ENCODE measurements at places on chromosomes 1 and 21.
A peak's percentile ranks its signal among the peaks of the same experiment; 100 is the strongest.

DNA sequence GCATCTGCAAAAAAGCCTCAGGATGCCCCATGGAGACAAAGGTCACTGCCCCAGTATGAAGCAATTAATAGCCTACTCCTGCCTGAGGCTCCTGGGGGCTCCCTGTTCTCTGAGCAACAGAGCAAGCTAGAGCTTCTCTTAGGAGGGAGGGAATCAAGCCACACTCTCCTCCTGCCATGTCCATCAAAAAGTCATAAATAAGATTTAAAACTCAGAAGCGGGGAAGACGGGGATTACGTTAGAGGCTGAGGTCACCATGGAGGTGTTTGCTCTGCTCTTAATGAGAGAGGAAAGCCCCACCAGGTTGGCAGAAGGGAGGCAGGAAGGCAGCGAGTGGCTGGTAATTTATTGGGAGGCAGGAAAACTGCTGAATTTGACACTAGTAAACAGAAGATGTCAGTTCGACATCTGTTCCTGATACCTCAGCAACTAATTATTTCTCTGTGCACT, 98.4 kb upstream of the TNR start:
- no peak for DNase-seq

- no peak for DNase-seq
Measured at GRCh38 chr1:55707196-55707595, 492.0 kb upstream of the USP24 start.

GRCh38 chr1:234611847-234612351, 1.9 kb upstream of the IRF2BP2 start:
- no peak for DNase-seq

DNA sequence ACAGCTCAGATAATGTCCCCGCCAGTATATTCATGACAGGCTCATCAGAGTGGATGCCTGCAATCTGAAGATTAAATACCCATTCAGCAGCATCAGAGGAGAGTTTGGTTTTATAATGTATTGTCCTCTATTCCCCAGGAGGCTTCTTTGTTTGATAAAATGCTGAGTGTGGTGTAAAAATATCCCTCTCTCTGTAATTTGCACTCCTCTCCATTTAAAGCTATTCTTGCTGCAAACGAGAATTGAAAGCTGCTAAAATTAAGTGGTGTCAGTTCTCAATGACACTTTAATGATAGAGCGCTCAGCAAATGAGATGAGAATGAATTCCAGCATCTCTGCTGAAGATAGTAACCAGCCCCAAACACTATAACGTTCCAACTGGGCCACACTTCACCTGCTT, 205.7 kb upstream of the RRP15 start:
- DNase-seq, result no peak

DNA sequence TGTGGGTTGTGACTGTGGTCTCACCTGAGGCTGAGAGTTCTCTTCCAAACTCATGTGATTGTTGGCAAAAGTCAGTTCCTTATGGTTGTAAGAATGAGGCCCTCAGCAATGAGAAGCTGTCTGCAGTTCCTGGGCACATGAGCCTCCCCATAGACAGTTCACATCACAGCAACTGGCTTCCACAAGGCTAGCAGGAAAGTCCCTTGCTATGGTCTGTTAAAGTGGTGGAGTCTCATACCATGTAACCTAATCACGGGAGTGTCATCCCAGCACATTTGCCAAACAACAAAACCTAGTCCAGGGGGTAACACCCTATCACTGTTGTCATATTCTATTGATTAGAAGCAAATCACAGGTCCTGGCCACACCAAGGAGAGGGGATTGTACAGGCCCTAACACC, 163.8 kb downstream of the BACH1 start:
- DNase-seq, result no peak

GRCh38 chr1:109787211-109787844, 23.6 kb upstream of the EPS8L3 start:
- DNase-seq, result no peak

DNA sequence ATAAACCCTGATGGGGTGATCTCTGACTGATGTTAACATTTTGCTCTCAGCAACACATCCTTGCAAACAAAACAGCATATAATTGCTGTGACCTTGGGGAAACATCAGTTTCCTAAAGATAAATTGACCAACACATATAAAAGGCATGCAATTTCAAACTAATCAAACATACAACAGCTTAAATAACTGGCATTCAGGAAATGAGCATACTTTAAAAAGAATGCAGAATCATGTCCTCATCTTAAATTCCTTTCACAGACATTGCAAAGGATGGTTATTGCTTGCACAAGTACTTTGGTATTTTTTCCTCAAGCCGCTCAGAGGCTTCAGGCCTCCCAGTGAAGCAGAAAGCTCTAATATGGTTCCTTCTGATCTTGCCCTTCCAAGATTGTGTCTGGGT, 53.4 kb upstream of the RGS18 start:
- peak; percentile 35 for DNase-seq

GRCh38 chr1:173195596-173196088, 11.5 kb downstream of the TNFSF4 start:
- no peak for DNase-seq

GRCh38 chr1:71157151-71157550, 76.3 kb upstream of the ZRANB2 start:
- DNase-seq, result no peak

DNA sequence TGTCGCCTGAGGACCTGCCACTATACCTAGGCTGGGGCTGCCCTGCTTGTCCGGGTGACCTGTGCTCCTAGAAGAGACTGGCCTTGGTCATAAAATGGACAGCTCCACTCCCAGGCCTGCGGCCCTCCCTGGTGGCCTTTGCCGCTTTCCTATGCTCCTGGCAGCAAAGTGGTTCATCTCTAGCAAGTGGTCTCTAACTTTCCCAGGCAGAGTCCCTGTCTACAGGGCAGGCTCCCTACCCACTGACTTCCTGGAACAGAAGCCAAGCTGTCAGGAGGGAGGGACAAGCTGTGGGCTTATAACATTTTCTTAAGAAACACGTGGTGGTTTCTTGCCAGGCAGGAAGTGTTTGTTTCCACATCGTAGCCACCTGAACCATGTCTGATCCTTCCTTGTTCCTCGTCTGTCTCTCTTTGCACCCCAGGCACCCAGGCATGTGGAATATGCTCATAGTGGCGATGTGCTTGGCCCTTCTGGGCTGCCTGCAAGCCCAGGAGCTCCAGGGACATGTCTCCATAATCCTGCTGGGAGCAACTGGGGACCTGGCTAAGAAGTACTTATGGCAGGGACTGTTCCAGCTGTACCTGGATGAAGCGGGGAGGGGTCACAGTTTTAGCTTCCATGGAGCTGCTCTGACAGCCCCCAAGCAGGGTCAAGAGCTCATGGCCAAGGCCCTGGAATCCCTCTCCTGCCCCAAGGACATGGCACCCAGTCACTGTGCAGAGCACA, 10.1 kb downstream of the H6PD start:
- no peak for DNase-seq

- no peak for DNase-seq
Measured at GRCh38 chr1:13807209-13807608, 107.2 kb downstream of the PRDM2 start.

DNA sequence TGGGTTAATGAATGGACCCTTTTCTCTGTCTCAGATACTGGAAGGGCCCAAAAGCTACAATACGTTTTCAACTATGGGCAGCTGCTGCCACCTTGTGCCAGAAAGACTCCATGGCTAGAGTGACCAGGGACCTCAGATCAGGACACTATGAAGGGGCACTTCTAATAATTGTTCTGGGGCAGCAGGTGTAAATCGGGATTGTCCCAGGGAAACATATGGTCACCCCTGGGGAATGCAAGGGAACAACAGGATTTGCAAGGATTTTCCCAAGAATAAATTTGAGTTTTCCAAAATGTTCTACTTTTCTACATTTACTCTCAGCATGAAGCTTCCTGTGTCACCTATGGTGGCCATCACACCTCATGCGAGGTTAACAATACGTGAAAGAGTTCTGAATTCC, 12.0 kb upstream of the FCAMR start:
- DNase-seq, result no peak

DNA sequence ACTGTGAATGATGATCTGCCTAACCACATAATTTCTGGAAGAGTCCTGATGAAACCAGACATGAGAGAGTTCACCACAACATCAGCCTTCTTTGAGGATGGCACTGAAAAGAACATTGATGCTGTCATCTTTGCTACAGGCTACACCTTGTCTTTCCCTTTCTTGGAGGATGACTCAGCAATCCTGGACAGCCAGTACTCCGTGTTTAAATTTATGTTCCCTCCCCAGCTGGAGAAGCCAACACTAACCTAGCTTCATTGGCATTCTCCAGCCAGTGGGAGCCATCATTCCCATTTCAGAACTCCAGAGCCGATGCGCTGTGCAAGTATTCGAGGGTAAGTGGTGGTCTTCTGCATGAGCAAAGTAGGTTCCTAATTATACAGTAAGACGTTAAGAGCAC, 164.1 kb upstream of the POGK start:
- DNase-seq, result no peak

All from BJ (cell line).